ENCODE measurements at places on chromosomes 6 and 20.

GRCh38 chr20:62359043-62359490, 8.0 kb downstream of the LAMA5 start:
- DNase-seq: no peak

- DNase-seq: no peak
These were observed 6.1 kb upstream of the DTNBP1 start for GRCh38 chr6:15668918-15669317.

DNA sequence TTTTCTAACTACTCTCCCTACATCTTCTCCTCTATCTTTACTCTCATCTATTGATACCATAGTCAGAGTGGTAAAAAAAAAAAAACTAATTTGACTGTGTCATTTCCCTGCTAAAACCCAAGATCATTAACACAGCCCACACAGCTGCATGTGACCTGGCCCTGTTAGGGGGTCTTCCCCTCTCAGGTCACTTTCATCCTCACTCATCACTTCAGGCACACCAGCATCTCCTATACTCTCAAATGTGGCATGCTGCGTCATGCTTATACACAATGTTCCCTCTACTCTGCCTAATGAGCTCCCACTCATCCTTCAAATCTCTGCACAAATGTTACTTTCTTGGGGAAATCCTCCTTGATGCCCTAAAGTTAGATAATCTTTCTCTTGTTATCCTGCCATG, 86.8 kb downstream of the CDK19 start:
- no peak for DNase-seq

DNA sequence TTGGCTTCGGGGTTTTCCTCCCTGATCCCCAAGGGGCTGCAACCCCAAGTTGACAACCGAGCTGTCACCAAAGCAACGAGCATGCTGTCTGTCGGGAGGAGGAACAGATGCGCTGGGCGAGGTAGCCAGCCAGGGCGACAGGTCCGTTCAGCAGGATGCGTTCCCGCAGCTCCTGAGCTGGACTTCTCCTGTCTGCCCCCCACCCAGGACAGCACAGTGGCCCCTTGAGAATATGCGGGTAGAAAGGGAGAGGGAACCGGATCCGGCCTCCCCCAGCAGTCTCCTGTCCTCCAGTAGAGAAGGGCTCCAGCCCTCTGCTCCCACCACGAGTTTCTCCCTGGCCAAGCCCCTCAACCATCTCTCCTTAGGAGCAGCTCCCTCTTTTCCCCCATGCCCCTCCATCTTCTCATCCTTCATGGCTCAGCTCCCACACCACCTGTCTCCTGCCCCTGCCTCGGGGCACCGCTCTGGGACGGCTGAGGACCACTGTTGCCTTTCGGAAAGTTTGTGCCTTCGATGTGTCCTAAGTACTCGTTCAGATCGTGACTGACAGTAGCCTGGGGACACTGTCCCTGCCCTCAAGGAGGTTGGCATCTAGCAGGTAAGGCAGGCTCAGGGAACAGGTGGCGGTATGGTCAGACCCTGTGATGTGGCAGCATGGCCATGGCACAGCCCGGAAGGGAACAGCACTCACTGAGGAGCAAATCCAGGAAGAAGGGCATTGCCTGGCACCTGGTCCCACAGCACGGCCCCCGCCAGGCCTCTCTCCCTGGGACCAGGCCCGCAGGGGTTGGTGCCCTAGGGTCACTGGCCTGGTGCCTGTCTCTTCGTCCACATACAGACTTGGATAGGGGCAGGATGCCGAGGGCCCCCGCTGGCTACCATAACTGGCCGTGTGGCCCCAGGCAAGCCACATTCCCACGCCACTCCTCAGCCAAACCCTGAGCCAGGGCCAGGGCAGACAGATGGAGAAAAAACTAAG, 96.3 kb downstream of the ASXL1 start:
- DNase-seq: no peak

DNA sequence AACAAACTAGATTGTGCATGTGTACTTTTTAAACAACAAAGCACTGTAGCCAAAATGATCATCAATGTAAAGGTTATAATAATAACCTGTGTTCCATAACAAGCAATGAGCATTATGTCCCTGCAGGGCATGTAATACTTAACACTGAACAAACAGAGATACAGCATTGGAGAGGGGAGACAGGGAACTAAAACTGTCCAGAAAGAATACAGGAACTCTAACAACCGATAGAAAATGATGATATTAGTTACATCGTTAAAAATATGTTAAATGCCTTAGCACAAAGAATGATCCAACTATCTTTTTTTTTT, 80.5 kb downstream of the COL9A1 start:
- DNase-seq: no peak

DNA sequence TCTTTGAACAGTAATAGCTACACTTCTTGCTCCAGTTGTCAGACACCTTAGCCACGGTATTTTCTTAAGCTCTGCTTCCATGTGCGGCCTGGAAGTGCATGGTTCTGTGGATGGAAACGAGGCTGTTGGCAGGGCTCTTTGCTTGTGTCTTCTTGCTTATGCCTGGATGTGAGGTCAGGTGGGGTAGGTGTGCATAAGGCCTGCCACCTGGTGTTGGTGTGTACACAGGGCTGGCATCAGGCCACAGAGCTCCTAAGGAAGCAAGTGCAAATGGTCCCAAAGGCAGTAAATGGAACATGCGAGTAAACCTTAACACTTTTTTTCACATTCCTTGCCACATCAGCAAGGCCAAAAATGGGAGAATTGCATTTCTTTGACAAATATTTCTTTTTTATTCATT, 158.1 kb upstream of the GMDS start:
- DNase-seq: no peak

All from NCI-H1436 treated with DMSO at 0.1 percent for 48 hours (cell line).